ENCODE measurements at places on chromosomes 6 and 20.

- no peak for DNase-seq
Observed at GRCh38 chr6:34468378-34468892, 2.6 kb downstream of the PACSIN1 start.

DNA sequence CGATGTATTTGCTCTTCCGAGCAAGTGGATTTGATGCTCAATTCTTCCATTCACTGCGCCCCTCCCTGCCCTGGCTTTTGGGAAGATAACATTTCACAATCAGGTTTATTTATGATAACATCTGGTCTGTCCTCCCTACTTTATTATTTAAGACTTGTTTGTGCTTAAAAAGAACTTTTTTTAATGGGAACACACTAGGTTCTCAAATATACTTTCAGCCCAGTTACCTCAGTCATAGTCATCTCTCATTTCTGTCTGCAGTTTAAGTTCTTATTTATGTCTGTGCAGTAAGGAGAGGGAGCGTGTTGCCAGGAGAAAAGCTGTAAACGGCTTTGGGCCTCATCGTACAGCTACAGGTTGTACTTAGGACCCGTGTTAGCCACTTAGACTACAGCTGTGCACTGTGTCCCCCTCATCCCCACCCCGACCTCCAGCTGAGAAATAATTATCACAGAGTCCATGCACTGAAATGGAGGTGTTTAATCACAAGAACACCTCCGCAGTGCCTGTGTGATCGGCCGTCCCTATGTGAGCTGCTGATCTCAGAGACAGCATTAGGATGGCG, 99.3 kb downstream of the RPP40 start:
- no peak for DNase-seq

- no peak for DNase-seq
Observed at GRCh38 chr20:57738484-57738883, 28.7 kb upstream of the PMEPA1 start.

GRCh38 chr6:111478064-111478476, 4.9 kb downstream of the REV3L start:
- DNase-seq, result no peak

DNA sequence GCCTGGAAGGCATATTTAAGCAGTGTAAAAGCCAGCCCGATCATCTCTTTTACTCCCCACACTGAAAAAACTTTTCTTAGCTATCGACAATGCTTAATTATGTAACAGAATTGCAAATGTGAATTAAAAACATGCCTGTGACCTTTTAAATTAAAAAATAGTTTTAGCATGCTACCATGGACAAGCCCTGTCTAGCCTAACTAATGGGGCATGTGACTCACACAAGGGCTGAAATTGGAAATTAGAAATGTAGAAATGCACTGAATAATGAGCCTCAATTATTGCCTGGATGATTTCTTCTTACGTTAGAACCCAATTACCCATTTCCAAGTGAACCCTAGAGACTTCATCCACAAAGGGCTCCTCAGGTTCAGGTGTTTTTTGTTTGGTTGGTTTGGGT, 82.7 kb downstream of the SIM1 start:
- DNase-seq, result no peak
